ENCODE measurements at places on chromosomes 7 and 10.

DNA sequence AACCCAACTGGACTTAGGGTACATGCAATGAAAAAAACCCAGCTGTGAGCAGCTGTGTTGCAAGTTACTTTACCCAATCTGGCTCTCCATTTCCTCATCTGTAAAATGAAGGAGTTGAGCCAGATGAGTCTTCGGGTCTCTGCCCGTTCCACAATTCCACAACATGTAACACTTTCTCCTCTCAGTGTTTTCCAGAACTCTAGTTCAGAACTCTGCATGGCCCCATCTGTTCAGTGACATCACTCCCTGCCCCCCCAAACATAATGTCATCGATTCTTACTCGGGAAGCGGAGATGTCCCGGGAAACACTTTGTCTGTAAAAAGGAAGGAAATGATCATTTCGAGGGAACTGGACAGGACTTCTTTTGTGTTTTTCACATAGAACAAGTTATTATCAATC lies 2.5 kb downstream of the SH3PXD2A start:
- no peak for DNase-seq

- no peak for DNase-seq
These were observed 17.7 kb upstream of the NODAL start for GRCh38 chr10:70459061-70459773.

- no peak for DNase-seq
These were observed 27.7 kb downstream of the SHOC2 start for GRCh38 chr10:110947061-110947595.

DNA sequence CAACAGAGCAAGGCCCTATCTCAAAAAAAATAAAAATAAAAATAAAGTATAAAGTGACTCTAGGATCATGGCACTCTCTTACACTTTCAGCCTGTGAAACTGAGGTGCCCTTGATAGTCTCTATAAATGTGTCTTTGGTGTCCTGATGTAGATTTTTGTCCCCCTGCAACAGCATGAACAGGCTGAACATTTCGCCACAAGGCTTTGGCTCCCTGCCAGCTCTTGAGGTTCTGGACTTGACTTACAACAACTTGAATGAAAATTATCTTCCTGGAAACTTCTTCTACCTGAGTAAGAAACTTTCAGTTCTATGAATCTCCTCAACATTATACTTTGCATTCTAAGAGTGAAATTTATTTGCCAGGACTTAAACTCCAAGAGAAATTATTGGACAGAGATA lies 48.1 kb upstream of the BMS1 start:
- no peak for DNase-seq

GRCh38 chr7:109873296-109873695 lies 1217.6 kb upstream of the LRRN3 start:
- DNase-seq: no peak

GRCh38 chr10:131970946-131971345 lies 10.8 kb downstream of the BNIP3 start:
- DNase-seq: no peak

DNA sequence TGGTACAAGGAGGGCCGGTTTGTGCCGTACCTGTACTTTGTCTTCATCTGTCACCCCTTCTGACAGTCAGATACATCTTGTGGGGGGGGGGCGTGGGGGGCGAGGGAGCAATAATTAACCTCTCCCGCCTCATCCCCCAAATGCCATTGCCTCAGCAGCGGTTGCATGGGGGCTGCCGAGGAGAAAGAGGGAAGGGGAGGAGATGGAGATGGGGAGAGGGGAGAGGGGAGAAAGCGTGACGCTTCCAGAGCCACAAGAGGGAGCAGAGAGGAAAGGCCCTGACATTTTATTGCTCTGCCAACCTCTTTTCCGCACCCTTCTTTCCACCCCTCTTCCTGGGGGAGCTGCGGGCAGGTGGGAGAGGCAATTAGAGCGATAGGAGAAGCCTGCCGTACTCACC lies 11.8 kb downstream of the KAZALD1 start:
- DNase-seq: no peak

DNA sequence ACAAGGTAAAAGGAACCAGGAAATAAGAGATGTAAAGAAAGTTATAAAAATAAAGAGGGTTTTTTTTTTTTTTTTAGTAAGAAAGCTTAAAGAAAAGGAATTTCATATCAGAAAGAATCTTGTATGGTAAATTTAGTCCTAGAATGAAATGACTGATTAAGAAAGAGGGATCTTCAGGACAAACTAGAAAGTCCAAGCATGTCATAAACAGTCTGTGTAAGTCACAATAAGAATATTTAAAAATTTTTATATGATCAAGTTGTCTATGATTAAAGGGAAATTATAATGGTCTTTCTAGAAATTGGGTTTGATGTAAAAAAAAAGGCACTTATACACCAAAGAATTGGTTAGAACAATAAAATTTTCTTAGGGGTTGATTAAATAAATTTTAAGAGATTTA lies 289.5 kb downstream of the XPNPEP1 start:
- no peak for DNase-seq

GRCh38 chr10:43044961-43045621 lies 31.8 kb upstream of the RET start:
- DNase-seq: no peak

DNA sequence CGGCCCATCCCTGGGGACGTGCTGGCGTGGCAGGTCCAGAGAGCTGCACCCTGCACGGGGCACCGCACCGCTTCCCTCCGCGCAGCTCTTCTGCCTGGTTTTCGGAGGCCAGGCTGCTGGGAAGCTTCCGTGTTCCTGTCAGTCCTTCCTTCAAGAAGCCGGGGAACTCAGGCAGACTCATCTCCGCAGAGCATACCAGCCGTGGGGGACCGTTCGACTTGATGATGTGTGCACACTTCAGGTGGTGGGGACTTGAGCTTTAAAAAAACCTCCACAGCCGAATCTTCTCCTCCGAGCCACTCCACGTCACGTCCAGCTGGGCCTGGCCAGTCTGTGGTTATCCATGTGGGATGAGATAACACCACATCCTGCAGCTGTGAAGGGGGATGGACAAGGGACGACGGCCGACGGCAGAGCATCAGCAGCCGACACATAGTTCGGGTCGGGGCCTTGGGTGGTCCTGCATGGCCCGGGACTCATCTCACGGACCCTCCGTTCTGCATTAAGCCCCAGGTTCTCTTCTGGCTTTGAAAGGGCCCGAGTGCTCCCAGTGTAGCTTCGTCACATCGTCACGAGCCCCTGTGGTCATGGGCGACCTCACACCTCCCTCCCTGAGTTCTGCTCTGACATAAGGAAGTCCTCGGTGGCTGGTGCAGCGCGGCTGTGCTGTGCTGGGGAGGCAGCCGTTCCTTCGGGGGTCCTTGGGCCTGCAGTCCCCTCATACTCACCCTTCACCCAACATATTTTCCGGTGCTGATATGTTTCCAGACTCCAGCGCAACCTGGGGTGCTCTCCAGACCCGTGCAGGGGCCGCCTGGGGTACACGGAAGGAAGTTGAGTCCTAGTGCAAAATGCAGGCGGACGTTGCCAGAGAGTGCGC lies 4.5 kb upstream of the BHLHA15 start:
- DNase-seq: no peak

- DNase-seq: no peak
These were observed 129.5 kb downstream of the KLF6 start for GRCh38 chr10:3655528-3655927.

Data from GM12864 (cell line).